Kasumi-1 (cell line): ENCODE measurements at places on chromosomes 1 and 21.

GRCh38 chr1:15687446-15687845, 3.3 kb downstream of the PLEKHM2 start:
- DNase-seq: no peak

DNA sequence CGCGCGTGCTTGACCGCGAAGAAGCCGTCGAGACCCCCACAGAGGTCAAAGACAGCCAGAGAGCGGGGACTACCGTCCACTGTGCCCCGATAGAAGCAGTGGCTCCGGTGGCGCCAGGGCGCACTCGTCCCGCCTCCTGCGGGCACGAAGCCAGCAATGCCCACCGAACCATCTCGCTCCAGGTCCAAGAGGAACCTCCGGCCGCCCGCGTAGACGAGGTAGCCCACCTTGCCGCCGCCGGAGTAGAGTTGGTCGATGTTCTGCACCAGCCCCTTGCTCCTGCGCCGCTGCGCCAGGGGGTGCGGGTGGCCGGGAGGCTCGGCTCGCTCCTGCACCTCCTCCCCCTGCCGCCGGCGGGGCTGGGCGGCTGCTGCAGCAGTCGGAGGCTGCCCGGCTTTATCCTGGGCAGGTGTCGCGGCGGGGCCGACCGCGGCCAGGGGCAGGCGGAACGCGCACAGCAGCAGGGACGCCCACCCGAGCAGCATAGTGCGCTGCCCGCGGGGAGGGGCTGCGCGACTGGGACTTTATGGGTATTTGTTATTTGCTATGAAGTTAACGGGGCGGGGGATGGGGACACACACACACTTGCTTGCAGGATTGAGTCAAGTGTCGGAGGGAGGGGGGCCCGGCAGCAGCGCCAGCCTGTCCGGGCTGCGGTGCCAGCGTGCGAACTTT, 844 bp downstream of the ADAMTS5 start:
- no peak for DNase-seq

DNA sequence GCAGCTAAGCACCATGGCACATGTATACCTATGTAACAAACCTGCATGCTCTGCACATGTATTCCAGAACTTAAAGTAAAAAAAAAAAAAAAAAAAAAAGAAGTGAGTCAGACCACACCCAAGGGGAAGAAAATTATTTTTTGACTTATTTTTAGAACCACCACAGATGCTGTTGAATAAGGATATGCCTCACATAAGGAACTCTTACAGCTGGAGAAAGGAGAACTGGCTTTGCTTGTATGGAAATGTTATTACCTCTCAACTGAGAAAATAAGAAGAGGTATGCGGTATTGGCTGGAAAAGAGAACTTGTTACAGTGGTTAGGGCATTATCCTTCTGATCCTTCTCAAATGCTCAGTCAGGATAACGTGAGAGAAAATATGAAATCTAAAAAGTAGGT, 27.5 kb upstream of the FCER1A start:
- DNase-seq: no peak

GRCh38 chr1:203104789-203105390, 19.1 kb upstream of the MYOG start:
- DNase-seq: no peak

DNA sequence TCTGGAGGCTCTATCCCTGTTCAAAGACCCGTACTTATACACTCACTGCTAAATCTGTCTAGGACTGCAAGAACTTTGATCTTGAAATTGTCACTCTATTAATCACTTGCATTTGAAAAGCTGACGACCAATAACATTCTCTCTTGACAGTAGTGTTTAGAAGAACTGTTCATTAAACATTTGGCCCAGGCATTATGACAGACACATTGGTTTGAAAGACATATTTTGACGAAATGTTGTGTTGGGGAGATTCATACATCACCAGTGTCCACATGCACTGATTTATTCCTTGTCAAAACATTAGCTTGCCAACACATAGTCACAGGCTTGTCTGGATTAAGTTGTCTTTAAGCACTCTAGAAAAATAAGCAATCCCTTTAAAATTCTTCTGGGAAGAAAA, 951.3 kb downstream of the ADGRL2 start:
- no peak for DNase-seq

DNA sequence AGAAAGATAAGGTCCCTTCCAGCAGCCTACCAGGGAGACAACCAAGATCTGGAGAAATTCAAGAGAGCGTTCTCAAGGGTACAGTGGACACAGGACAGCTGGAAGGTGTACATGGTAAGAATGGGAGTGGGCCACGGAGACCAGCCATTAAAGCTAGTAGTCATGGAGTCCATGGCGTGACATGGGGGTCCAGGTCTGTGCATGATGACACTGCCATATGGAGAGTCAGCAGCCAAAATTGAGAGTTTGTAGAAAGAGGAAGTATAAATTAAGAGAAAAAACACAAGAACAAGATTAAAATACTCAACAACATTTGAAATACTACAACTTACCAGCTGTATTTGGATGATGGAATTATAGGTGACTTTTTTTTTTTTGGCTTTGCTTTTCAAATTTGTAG, 7.9 kb upstream of the LORICRIN start:
- no peak for DNase-seq

DNA sequence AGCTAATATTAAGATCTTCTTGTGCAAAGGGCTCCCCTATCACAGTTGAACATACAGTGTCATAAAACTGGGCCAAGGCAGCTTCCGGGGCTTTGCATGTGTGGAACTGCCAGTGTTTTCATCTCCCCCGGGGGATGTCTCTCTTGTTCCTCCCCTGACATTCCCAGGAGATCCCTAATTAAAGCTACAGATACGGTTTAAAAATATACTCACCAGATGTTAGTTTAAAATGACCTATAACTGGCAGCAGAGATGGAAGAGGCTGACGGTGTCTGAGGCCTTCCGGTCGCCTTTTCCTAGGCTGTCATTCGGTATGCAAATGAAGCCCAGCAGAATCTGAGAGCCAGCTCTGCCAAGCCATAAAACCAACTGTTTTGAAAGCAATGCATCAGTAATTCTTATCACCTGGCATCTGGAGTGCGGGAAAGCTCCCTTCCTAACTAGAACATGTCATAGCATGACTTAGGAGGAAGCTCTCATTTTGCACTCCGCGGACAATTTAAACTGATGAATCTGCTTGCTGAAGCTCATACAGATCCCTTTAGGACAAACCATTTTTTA, 436.5 kb upstream of the VAMP3 start:
- DNase-seq: no peak

DNA sequence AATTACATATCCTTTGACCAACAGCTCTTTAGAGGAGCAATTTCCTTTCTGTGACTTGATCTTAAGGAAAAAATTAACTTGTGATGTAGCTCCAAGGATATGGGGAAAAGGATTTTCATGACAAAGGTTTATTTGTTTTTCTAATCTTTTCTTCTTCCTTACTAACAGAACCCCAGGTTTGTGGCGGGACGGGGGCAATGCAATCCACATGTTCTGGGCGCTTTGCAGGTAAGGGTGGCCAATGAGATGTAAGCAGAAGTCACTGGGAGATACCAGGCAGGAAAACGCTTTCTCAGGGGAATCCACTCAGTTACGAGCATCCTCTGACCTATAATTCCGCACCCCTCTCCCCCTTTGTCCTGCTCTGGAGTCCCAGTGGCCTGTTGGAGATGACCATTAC, 122.0 kb downstream of the MRPS6 start:
- DNase-seq: no peak

- DNase-seq: peak; percentile 76
Observed at GRCh38 chr1:200907611-200908097, 13.0 kb downstream of the INAVA start.

- no peak for DNase-seq
Observed at GRCh38 chr1:170840371-170840770, 95.0 kb upstream of the MROH9 start.

DNA sequence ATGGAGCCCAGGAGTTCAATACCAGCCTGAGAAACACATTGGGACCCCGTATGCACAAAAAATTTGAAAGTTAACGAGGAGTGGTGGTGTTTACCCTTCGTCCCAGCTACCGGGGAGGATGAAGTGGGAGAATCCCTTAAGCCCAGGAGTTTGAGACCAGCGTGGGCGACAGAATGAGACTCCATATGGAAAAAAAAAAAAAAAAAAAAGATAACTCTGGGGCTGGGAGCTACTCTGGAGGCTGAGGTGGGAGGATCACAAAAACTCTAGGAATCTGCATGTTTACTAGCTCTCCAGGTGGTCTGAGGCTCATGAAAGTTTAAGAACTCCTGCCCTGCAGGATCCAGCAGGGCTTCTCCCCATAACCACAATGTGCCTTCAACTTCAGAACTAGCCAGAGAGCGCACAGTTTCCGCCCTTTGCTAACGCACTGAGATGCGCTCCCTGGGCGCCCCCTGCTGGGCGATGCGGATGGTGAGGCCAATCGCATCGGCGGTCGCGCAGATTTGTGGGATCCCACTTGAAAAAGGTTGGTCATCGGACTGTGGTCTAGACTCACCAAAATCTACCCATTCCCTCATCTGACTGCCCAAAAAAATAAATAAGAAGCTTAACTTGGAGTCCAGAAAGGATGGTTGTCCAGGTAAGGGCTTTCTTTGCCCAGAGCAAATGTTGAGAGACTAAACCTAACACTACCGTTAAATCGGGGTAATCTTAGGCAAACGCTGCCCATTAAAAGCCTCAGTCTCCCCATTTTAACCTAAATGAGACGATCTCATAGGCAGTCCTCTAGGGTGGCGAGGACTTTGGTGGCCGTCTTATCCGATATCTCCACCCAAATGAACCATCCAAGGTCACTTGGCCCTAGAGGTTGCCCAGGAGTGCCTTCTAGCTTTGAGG, 8.8 kb downstream of the ZNF683 start:
- peak; percentile 89 for DNase-seq

DNA sequence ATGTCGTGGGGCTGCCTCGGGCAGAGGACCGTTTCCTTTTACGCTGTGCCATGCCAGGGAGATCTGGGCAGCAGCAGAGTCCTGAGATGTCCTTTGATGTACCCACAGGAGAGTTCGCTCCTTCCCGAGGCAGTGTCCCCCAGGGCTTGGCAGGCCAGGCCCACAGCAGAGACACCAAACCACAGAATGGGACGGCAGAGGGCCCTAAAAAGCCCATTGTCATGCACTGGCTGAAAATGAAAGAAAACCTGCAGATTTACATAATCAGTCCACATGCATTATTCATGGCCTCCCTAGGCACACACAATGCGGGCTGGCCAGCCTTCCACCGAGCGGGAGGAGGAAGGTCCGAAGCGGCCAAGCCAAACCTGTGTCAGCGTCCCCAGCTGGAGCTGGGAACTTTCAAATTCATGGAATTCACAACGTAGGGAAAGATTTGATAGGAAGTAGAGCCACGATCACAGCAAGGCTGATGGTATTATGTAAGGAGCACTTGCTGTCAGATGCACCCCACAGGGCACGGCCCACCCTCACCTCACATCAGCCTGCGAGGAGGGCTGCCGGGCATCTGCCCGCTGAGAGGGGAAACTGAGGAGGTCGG, 25.3 kb upstream of the EFHD2 start:
- no peak for DNase-seq

DNA sequence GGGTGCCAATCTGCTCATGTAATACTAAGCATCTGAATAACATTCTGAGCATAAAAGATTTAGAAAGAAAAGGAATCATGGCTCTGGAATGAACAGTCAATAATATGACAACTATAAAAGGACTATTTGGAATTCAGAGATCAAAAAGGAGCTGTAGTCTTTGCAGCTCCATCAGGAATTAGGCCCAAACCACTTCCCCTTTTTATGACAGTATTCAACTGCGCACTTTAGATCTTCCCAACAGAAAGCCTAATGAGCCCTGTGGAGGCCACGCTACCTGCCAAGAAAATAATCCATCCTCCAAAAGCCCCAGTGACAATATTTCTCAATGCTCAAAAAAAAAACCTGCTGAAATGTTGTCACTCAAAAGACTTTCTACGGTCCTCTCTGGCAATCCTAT, 163.2 kb downstream of the SNX7 start:
- DNase-seq: peak; percentile 43

GRCh38 chr1:151221616-151222015, 23.3 kb downstream of the PIP5K1A start:
- DNase-seq: no peak

- DNase-seq: no peak
Observed at GRCh38 chr1:168157638-168158037, 20.9 kb upstream of the GPR161 start.

DNA sequence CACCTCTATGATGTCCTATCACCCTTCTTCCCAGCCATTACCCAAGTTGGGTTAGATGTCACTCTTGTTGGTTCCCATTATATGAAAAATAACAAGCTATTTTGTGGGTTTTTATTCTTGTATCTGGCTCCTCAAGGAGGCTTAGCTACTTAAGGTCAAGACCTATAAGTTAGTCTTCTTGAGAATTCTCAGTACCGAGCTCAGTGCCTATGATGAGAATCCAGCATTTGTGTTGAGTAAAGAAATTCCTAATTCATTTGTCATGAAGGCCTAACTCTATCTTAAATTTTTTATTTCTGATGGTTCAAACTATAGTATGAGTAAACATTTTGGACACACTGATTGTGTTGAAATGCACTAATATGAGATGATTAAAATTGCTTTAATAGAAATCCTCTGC, 15.9 kb downstream of the NUF2 start:
- no peak for DNase-seq

GRCh38 chr1:59178339-59179187, 118.3 kb upstream of the FGGY start:
- no peak for DNase-seq

DNA sequence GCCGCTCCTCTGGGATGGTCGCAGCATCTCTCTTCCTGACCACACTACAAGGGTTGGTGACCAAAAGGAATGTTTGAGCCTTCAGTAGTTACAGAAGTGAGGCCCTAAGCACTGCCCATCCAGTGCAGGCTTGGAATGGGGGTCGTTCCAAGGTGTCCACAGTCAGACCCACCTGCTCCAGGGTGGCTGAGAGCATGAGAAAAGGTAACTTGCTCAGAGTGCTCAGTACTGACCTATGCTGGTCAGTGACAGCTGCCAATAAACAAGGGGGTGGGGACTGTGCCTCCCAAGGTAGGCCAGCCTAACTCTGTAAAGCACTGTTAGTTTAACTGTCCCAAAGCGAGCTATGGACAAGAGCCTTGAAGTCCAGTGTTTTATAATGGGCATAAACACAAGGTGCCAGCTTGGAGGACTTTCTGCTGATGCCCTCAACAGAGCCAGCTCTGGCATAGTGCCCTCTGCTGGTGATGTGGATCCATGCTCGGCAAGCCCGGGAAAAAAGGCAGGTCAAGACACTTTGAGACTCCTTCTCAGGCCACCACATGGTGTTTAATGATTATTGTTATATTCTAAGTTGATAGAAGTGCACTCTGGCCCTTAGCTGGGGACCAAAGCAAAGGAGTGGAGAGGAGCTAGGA, 78.1 kb upstream of the DNAH14 start:
- DNase-seq: peak; percentile 28

DNA sequence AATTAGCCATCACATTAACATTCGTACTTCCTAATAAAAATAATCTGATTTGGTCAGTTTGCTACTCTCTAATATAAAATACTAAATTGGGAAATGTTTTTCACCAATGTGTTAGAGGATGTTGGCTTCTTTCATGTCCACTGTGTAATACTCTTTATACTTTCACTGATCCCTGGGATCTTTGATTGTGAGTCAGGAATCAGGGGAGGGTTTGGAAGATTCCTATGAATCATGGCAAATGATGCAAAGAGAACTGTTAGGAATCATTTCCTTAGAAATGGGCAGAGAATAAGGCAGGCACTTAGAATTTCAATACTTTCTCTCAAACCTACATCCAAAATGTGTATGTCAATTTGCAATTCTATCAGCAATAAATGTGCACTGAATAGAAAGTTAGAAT, 31.0 kb downstream of the KRTAP24-1 start:
- no peak for DNase-seq
